ENCODE measurements at places on chromosomes 2 and 18.

- no peak for DNase-seq
These were observed 25.8 kb downstream of the CAB39 start for GRCh38 chr2:230738391-230738811.

GRCh38 chr2:157836531-157836930 lies 39.6 kb downstream of the ACVR1 start:
- DNase-seq = no peak

- DNase-seq = no peak
These were observed 78.7 kb upstream of the PNPT1 start for GRCh38 chr2:55772109-55772980.

DNA sequence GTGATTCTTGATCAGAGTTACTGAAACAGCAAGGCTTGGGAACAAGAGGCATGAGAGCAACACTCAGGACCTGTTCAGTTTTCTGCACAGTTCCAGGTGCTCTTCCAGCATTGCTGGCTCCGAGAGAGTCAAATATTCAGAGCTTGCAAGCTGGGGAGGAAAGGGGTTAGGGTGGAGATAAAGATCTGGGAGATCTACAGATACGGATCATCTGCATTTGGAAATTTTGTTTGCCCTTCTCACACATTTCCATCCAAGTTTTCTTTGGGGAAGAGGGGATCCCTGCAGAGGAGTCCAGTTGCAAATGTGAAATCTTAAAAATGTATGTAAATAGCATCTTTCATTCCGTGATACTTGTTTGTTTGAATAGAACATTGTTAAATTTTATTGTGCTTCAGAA lies 108.2 kb downstream of the NEDD4L start:
- DNase-seq = no peak

- DNase-seq = no peak
These were observed 187.1 kb upstream of the OSR1 start for GRCh38 chr2:19545507-19545906.

GRCh38 chr2:64448041-64448426 lies 5.9 kb upstream of the LGALSL start:
- DNase-seq = no peak

DNA sequence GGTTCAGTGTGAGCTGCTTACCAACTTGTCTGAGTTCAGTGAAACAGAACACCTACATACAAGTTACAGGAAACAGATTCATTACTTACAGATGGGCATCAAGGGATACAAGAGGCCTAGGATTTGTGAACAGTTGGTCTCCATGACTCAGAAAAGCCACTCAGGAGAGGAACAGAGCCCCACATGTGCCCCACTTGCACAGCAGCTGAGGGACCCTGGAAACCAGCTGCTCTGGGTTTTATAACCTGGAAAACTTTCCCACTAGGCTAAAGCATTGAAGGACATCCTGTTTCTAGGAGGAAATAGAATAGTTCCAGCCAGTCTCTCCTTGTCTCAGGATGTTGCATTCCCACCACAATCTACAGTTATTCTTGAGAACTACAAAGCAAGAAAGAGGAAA lies 530.0 kb downstream of the ZNF804A start:
- no peak for DNase-seq

DNA sequence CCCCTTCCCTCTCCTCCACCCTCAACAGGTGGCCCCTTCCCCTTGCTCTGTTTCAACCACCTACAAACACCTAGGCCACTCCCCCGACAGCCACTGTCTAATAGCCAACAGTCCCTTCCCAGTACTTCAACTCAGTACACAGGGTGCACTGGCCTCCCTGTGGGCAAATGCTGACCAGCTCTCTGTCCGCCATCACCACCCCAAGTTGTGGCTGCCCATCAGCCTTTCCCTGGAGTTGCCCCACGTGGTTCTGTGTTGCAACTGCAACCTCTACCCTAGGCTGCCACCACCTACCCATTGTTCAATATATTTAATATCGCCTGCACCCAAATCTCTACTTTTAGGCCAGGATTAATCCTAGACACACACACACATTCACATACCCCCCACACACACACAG lies 173.5 kb downstream of the MREG start:
- DNase-seq = no peak

GRCh38 chr2:110843959-110844510 lies 111.7 kb downstream of the ACOXL start:
- no peak for DNase-seq

DNA sequence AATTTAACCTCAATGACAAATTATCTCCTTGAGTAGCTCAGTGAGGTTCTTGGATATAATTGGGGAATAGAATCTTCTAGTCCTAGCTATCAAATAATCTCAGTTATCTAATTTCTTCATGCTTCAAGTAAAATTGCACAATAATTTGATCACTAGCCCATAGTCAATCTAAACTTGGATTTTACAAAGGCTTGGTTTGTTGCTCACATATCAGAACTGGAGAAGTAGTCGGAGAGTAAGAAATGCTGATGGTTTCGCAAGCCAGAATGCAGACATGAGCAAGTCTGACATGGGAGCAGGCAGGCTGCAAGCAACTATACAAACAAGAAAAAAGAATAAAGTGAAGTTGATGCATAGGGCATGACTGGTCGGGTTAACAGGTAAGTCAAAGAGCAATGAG lies 11.7 kb upstream of the PDE11A start:
- no peak for DNase-seq

- DNase-seq = no peak
These were observed 131.4 kb upstream of the DNMT3A start for GRCh38 chr2:25473131-25473530.

- DNase-seq = no peak
These were observed 246.7 kb upstream of the EPHA4 start for GRCh38 chr2:221818616-221819320.

DNA sequence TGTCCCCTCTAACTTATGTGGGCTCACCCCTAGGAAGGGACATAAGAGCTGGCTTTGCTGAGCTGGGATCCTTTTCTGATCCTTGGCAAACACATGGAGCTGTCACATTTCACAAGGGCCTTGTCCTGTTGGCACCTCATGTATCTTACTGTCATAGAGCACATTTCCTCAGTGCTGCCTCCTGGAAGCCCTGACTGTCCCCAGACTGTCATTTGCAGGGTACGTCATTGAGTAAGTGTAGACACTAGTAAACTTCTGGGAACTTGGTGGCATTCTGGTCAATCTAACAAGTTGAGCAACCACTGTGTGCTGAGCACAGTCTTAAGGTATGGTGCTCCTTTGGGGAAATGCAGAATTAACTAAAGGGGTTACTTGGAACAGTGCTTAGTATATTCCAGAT lies 94.5 kb upstream of the IL1R2 start:
- DNase-seq = no peak

DNA sequence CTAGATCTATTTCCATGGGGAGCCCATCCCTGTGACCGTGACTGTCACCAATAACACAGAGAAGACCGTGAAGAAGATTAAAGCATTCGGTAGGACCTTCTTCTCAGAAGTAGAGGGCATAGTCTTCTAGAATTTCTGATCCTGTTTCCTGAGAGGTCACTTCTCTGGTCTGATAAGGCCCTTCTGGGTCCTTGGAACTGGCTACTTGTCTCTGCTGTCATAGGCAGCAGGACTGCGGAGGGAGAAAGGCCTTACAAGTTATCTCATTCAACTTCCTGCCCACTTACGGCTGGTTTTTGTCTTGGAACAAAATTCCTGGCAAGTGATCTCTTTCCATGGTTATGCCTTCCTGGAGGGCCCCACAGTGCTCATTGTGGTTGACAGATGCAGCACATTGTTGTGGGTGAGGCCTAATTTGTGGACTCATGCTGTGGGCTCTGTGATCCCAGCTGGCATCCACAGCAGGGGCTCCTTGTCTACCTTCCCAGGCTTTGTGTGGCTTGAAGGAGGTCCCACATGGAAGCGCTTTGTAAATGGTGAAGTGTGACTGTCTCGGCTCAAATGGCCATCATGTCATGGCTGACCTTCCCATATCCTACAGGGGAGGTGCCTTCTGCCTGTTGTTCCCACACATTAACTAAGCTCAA lies 22.0 kb downstream of the SAG start:
- no peak for DNase-seq

DNA sequence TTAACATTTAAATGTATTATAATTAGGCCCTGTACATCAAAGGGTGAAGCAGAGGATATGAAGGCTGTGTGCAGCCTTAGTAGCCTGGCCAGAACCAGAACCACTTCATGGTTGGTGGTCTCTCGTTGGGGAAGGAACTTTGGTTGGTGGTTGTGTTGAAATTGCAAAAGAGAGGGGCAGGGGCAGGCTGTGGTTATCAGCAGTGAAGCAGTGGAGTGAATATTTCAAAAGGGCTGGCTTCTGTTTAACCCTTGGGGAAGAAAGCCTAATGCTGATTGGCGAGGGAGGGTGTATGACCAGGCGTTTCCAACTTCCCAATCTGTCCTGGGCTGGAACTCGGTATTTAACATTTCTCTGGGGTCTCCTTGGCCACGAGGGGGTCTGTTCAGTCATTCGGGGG lies 51.2 kb upstream of the LYPD6B start:
- no peak for DNase-seq
